Stimulated activated CD4-positive, alpha-beta T cell treated with anti-CD3 and anti-CD28 coated beads, Interleukin-2, amount 100 ng/mL, for 4 hours (primary cell): ENCODE measurements at places on chromosomes 5 and 9.

- DNase-seq, result no peak
Observed at GRCh38 chr9:90830051-90830450, 28.4 kb downstream of the SYK start.

DNA sequence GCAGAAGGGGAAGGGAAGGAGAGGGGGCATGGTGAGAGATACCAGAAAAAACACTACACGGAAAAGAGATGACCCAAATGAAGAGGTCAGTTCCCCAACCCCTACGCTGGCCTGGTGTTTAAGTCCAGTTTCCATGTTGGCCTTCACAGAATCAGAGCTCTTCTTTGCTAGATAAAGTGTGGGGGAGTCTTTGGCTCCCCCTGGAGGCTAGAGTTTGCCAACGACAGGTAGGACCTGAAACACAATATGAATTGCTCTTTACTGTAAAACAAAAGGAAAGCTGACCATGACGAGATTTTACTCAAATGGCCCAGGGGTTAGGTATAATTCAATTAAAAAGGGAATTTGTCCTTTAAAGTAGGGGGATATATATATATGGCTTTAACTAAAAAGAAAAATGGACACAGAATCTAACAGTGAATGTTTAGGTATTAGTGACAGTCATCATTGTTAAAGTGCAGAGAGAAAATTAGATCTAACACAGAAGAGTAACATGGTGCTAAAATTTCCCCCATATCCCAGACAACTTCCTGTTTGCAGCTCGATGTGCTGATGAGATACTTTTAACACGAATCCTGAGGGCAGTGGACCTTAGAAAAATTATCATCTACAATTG lies 92.0 kb downstream of the SV2C start:
- DNase-seq, result peak; percentile 12

DNA sequence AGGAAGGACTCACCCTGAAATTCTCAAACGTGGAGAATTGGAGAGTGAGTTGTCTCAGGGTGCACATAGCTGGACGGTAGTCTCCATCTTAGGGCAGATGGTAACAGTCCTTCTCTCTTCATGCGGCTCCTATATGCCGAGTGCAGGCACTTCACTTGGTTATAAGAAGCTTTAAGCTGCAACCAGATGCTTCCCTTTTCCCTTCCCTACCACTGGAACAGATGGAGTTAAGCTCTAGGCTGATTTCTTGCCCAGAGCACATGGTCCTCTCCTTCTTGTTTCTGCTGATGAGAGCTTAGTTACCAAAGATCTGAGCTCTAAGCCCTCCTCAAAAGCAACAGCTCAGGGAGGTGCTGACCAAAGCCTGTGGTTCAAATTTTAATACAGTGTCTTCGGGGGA lies 355.7 kb downstream of the ARHGEF28 start:
- no peak for DNase-seq

DNA sequence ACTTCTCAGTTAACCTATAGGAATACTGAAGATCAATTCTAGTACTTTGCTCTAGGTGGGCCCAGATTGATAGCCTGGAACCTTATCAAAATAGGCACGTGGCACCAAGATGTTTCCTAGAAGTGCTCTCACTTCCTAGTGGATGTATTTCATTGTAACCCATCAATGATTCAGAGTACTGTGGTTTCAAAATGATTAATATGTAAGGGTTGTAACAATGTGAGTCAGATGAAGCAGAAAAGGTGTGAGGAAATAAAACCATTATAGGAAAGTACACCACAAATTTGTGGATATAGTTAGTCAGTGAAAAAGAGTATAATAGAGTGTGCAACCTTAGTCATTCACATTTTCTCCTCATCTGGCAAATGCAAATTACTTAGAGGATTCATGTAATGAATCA lies 177.3 kb upstream of the FST start:
- DNase-seq, result no peak

DNA sequence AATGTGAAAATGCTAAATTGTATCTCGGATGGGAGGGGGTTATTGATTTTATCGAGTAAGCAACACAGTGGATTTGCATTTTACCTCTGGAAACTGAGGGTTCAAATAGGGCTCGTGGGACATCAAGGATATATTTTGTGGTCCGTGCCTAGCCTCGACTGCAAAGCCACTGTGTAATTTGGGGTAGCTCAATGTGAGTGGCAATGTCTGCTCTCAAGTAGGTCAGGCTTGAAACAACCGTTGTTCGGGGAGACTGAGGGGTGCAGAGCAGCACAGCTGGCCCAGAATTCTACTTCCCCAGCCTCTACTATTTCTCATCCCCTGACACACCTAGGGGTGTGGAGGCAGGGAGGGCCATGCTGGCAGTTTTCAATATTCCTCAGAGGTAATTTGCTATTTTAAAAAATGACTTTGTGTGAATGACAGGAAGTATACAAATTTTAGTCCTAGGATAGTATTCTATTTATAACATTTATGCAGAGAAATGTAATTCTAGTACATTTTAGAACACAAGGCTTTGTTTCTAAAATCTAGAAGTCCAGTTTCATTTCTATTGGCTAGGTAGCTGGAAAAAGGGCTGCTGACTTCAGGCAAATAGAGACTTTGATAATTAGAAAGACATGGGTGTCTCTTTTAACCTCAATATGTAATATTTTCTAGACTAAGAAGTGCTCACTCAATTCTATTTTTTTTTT lies 1.4 kb upstream of the DAB2 start:
- DNase-seq, result no peak

GRCh38 chr9:22416692-22417060 lies 29.9 kb upstream of the DMRTA1 start:
- no peak for DNase-seq

DNA sequence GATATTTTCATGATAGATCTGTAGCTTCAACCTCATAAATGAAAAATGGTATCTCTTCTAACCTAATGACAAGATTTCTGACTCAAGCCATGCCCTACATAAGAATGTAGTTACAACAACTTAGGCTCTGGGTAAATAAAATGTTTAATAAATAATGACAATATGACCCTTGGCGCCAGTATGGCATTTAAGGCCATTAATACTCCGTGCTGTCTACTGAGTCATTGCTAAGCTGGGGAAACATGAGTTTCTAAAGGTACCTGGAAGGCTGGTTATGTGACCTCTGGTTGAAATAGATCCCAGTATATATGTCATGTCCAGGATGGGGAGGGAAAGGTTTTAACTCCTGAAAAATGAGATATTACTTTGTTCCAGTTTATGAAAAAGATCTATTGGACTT lies 58.0 kb upstream of the CEMIP2 start:
- DNase-seq, result no peak

DNA sequence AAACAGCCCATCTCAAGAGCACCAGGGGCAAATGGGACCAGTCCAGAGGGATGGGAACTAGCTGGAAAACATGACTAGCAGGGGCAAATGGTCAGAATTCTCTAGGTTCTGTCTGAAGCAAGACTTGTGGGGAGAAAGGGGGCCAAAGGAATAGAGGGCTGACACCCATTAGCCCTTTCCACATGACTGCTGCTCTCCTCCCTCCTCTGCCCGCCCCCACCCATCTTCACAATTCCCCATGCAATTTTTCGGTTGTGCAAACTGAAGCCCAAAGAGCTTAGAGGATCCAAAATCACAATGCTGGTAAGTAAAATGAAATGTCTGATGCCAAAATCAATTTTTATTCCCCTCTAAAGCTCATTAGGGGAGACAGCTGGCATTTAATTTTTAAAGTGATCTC lies 207.1 kb downstream of the DCP2 start:
- no peak for DNase-seq

DNA sequence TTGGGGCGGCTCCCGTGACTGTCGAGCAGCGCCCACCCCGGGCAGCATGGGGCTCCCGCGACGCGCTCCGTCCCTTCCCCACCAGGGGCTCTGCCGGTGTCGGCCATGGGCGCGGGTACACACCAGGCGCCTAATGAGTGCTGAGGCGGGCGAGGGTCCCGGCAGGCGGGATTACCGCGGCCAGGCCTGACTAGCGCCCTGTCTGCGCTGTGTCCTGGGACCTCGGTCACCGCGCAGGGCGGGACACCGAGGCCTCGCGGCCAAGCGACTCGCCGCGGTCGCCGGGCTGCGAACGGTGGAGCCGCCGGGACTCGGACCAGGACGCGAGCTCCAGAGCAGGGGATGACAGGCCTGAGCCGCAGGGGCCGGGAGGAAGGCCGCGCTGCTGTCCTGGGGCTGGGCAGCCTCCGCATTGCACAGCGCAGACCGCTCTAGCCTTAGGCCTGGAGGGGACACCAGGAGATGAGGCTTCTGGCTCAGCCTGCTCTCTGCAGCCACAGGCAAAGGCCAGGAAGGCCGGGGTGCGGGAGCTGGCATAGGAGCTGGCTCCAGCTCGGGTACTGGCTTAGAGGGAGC lies 14.1 kb downstream of the LCN10 start:
- no peak for DNase-seq

GRCh38 chr5:60568646-60569045 lies 131.3 kb downstream of the DEPDC1B start:
- no peak for DNase-seq

- DNase-seq, result no peak
Observed at GRCh38 chr5:153960269-153961215, 78.2 kb downstream of the FAM114A2 start.

DNA sequence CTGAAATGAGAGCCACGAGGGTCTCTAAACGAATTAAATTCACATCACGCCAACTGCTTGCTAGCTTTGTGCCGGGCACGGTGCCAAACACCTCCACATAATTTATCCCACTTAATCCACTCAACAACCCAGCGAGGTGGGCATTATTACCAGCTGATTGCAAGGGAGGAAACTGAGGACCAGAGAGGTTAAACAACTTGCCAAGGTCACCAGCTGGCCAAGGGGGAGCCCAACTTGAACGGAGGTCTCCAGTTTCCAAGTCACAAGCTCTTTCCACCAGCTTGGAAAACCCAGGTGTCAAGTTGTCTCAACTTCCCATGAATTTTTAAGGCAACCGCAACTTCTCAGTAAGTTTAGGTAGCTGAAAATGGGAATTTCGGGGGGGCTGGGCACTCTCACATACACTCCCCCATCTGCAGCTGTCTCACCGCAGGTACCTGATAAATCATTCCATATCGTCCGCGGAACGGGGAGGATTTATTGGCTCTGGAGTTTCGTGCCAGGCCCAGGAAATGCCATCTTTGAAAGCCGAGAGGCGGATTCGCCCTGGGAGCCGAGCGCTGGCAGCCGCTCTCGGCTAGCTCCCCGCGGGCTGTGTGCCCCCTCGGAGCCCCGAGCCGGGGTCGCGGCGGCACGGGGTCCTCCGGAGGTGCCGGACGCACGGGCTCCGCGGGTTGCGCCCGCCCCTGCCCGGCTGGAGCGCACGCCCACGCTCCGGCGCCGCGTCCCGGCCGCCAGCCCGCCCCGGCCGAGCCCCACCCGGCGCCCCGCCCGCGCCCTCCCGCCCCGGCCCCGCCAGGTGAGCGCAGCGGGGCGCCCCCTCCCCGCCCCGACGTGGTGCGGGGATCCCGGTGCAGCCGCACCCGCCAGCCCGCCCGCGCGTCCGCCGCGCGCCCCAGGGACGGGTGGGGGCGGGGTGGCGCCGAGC lies 617 bp downstream of the PTPN3 start:
- DNase-seq, result no peak

GRCh38 chr5:158958021-158958994 lies 141.4 kb downstream of the EBF1 start:
- no peak for DNase-seq

DNA sequence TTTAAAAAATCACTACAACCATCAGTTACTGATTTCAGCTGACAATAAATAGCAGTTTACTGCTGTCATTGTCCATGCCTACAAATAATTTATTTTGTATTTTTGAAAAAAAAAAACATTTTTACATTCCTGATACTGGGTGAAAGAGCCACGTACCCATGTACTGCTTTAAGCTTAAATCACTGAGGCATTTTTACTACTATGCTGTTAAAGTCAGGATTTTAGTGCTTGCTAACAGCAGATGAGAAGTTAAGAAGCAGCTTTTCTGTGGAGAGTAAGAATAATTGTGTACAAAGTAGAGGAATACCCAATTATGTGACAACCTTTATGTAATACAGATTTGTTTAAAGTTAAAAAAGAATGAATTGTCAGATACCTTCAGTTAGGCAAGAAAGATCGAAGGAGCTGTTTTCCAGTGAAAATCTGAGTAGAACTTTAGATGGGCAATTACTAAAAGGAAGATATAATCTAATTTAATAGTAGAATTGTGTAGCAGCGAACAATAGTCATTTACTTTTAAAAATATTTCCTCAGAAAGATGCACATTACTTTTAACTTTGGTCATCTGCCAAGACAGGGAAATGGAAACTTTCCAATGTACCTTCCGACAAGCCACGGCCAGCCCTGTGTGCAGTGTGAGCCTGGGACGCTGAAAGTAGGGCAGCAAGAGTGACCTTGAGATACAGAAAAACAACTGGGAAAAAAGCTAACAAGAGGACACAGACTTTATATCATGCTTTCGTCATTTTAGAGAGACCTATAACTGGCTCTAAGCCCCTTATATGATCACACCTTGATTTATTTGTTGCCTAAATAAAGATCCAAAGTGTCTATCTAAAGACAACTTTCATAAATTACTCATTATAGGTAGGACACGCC lies 39.9 kb downstream of the RHOBTB3 start:
- no peak for DNase-seq

- no peak for DNase-seq
Observed at GRCh38 chr9:121398374-121398773, 28.3 kb upstream of the STOM start.

- no peak for DNase-seq
Observed at GRCh38 chr5:36264202-36264760, 22.6 kb upstream of the NADK2 start.

- no peak for DNase-seq
Observed at GRCh38 chr9:138060881-138061280, 183.3 kb downstream of the CACNA1B start.

- no peak for DNase-seq
Observed at GRCh38 chr5:83538786-83539462, 67.4 kb downstream of the VCAN start.

DNA sequence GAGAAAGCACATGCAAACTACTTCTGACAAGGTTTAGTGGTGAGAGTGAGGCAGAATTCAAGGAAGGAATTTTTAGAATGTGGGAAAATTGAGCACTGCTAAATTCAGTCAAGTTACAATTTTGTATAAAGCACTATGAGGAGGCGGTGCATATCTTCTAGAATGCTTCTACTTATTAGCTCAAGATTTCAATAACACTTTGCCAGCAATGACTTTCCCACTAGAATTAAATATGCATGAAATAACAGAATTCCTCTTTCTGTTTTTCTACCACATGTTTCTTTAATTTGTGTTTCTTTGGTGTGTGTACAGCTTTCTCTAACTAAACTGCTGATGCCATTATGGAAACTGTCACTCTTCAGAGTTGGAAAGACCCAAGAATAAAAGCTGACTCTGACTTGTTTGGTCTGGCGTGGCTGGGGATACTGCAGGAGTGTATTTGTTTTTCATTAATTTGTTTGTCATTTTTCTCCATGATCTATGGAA lies 163.5 kb downstream of the ARSB start:
- no peak for DNase-seq

DNA sequence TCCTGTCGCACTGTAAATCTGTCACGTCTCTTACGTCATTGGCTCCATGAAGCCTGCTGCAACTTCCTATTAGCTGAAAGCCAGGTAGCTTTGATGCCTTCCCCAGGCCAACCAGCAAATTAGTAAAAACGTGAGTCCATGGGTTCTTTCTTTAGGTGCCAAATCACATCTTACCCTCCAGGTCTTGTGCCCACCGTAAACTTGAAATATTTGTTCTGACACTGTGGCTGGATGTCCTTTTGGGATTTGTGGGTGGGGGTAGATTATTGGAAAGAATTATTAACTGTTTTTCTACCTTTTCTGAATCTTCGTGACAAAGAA lies 172.8 kb downstream of the NR3C1 start:
- DNase-seq, result no peak

- DNase-seq, result no peak
Observed at GRCh38 chr9:36748322-36748899, 175.7 kb downstream of the MELK start.
